PC-9 (cell line): ENCODE measurements at places on chromosomes 6 and 20. TPM values are rescaled to one million over a fixed set of nuclear protein-coding genes. Genes with fewer than 3 reads are reported as not detected.

- DNase-seq, result no peak
Observed at GRCh38 chr6:139372326-139373153, 1.9 kb downstream of the CITED2 start.

DNA sequence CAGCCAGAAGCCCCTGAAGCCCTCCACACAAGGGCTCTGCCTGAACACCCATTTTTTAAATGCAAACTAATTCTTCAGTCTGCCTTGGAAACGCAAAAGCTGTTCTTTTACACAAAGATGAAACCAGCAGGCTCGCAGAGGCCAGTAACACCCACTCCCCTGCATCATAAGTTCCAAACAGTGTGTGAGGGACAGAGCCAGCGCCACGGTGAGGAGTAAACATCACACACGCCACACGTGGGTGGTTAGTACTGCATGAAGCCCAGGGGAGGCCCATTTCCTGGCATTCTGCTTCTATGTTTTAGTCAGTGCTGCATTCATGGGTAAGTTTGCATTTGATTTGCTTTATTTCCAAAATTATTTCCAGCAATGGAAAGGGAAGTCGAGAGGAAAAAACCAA is 217.7 kb upstream of the RIN2 start:
- no peak for DNase-seq

DNA sequence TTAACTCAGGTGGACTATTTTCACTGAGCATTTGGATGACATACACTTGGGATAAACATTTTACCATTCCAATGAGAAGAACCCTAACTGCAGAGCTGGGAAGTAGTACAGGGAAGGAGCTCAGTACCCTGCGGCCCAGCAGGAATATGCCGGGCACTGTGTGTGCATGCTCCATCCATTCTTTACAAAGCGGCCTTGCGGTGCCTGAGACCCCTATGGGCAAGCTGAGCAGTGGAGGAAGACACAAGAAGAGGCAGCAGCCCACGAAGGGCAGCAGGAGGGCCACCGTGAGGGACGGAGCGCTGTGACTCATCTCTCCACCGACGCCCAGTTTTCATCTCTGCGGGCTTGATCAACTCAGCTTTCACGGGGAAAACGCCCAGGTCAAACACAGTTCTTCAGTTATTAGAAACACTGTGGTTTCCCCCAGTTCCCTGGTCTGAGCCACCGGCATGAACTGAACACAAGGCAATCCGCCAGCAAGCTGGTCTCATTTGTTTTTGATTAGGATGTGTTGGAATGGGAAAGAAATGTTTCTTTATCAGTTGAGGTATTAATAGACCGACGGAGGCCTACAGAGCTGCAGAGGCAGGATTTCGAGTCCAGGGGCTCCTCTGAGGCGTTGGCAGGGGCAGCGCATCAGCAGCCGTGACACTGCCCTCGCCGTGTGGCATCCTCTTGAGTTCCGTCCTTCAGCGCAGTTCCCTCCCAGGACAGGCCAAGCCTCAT is 44.9 kb downstream of the IRF4 start:
- DNase-seq, result peak; percentile 53

DPPA5 gene
- not detected in 2 replicates for total RNA-seq

CGA gene
- total RNA-seq, result not detected in 2 replicates

NKAIN2 gene
- total RNA-seq, result 0.25 TPM in 1 of 2 replicates, not detected in the other

BIRC7 gene
- 0.58 TPM in 1 of 2 replicates, not detected in the other for total RNA-seq
